ENCODE measurements at places on chromosomes 3 and 15.
A peak's percentile ranks its signal among the peaks of the same experiment; 100 is the strongest.

DNA sequence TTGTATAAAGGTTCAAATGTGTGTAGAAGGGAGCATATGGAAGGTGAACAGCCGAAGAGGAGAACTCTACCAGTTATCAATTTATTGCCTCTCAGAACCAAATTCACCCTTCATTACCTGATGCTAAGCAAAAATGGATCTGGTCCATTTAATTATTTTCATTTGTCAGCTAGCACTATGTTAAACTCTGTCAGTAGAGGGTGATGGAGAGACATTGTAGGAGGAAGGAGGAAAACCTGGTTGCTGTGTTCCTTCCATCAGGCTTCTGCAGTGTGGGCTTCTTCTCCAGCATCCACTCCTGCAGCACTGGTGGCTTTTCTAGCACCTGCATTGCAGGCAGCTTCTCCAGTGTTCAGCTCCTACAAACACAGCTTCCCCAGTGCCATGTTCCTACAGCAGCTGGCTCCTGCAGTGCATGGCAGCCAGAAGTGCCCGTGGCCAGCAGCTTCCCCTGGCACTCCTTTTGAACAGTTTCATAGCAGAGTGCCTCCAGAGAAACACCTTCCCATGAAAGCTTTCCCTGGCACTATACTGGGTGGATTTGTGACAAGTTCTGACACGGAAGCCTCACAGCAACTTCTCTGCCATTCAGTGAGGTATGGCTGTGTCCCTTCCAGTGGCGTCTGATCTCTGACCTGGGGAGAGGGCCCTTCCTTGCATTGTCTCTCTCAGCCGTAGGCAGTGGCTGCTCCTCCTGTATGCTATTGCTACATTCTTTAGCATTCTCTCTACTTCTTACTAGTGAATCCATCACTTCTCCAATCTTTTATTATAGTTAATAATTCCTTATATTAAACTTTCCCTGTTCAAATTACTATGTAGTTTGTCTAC lies 14.6 kb upstream of the IL17RD start:
- DNase-seq = peak; percentile 47

DNA sequence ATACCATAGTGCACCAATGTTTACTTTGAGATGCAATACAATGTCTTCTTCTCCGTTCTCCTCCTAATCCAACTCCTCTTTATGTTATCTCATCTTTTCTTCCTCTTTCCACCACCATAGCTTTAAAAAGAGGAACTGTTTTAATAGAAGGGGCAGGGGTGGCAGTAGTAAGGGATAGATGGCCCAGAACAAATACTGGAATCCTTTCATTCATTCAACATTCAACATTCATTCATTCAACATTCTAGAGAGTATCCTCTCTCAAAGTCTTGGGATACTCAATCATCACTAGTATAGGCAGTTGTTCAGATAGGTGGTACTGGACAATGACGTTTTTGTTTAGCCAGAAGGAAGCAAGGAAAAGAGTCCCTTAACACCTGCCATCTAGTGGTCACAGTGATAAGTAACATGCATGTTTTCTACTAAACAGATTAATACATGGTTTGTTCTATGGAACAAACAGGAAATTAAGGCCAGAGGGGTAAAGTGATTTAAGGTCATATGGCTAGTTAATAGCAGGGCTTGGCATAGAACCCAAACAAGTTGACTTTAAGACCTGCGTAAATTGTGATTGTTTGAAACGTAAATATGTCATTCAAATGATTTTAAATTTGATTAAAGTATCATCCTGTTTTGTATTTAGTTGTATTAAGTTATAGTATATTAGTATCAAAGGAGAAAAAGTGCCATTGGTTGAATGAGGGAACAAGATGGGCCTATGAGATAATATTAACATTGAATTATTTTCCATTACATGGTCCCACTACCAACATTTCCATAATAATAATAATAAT lies 26.9 kb upstream of the EHHADH start:
- peak; percentile 82 for DNase-seq

DNA sequence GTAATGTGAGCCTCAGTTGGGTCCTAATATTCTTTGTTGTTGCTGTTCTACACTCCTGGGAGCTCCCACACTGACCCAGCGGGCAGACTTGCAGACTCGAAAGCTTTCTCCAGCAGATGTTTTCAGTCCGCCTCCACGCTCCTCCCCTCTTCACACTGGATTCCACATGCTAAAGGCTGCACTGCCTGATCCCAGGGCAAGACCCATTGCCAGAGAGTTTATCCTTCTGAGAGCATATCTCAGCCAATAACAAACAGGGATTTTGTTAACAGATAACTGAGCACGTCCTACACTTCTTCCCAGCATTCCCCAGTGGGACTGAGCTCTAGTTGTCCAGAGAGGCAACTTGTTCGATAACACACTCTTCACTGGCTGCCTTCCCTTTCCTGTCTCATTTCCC lies 8.0 kb upstream of the COL6A6 start:
- DNase-seq = no peak

- DNase-seq = no peak
Measured at GRCh38 chr15:30953731-30954378, 37.6 kb downstream of the MTMR10 start.

- DNase-seq = no peak
Measured at GRCh38 chr3:171404376-171404967, 55.7 kb downstream of the TNIK start.

DNA sequence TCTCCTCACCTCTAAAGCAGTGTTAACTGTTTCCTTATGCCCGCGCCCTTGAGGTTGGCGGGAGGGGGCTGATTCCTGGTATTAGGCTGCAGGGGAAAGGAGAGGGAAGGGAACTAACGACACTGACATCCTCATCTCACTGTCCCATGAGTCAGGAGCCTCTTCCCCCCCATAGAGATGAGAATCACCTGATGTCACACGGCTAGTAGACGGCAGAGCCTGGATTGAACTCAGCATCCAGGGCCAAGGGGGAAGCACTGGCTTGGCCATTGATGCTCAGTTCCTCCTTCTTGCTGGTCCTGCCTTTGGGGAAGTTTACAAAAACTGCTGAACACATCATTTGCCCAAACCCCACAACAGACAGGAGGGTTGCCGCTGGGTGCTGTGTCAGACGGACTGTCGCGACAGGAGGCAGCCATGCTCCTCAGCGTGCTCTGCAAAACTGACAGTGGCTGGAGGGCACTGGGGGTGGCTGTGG lies 38.5 kb downstream of the IDH2 start:
- no peak for DNase-seq

GRCh38 chr3:107076946-107077345 lies 300.3 kb upstream of the CCDC54 start:
- DNase-seq = no peak

DNA sequence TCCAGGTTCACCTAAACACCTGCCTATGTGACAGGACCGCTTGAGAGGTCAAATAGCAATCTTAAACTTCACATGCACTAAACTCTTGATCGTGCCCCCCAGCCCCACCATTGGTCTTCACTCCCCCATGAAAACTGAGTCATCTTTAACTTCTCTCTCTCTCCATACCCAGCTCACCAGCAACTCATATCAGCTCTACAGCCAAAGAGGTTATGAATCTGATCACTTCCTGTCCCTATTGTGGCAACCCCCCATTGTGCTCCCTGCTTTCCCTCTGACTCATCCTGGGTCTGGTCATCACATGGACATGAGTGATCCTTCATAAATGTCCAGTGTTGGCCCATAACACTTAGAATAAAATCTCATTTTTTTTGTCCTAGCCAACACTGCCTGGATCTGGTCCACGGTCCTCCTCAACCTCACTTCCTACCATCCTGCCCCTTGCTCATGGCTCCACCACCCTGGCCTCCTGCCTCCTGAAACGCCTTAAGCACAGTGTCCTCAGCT lies 103.4 kb upstream of the HACD2 start:
- no peak for DNase-seq

DNA sequence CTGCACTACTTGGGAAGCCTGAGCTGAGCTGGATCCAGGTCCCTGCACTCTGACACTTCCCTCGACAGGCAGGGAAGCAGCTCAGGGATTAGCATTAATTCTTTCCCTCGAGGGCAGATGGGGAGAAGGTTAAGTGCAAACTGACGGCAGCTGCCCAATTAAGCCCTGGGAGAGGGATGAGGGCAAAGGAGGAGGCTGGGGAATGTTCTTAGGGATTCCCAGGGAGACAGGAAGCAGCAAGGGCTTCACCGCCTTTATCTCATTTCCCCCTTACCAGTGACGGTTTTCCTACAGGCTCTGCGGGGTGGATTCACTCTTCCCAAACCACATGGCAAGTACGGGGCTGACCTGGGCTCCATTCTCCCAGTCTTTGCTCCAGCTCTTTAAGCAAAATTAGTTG lies 519.0 kb upstream of the PROK2 start:
- DNase-seq = no peak

- no peak for DNase-seq
Measured at GRCh38 chr3:4740397-4741105, 238.7 kb upstream of the BHLHE40 start.

DNA sequence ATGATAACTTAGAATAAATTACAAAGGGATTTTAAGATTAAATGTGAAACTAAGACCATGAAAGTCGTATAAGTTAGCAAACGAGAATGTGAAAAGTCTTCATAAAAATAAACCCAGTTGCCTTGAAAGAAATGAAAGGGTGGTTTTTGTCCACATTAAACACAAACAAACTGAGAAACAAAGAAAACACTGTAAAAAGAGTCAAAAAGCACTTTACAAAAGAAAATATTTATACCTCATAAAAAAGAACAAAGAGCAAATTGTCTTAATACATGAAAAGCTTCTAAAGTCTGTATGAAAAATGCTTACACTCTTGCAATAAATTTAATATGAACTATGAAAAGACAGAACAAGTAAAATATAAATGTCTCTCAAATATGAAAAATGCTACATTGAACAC lies 865.9 kb upstream of the CADM2 start:
- no peak for DNase-seq

DNA sequence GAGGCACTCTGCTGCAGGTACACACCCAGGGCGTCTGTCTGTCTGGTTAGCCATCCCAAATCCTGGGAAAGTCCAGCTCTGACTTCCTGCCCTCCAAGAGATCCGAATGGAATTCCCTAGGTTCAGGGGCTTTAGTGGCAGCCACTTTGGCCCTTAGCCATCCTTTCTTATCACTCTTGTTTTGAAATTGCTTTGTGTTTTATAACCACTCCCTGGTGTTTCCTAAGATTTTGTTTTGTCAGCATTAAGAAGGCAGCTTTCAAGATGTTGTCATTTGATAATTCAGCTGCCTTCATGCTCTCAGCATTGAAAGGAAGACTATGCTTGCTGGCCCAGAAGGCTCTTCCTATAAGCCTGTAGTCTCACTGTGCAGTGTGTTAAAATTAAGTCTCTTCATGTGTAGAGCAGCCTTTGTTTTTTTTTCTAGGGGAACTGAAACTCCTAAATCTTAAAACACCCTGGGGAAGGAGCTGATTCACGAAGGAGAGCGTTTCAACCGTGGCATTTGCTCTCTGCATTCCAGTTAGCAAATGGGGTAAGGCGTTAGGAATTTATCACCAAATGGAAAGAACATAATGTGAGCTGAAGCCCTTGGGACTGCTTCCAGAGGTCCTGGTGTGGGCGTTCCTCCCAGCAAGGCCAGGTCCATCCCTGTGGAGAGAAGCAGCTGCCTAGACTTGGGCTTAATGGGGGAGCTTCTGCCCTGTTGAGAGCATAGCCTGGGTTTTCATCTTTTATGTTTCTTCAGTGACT lies 14.2 kb upstream of the CLEC3B start:
- peak; percentile 67 for DNase-seq

DNA sequence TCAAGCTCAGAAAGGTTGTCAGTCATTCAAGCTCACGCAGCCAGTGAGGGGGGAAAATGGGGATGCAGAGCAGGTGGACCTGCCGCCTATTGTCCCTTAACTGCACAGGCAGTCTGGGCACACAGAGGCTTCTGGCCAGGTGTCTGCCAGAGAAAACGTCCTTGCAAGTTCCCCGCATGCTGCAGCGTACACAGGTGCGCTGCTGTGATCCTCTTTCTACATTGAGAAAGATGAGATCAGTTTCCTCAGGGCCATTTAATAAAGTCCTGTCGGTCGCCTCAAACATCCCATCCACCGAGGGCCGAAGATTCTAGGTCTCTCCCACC lies 445 bp upstream of the TSEN2 start:
- no peak for DNase-seq

- DNase-seq = no peak
Measured at GRCh38 chr3:10935028-10935427, 57.5 kb upstream of the SLC6A1 start.

DNA sequence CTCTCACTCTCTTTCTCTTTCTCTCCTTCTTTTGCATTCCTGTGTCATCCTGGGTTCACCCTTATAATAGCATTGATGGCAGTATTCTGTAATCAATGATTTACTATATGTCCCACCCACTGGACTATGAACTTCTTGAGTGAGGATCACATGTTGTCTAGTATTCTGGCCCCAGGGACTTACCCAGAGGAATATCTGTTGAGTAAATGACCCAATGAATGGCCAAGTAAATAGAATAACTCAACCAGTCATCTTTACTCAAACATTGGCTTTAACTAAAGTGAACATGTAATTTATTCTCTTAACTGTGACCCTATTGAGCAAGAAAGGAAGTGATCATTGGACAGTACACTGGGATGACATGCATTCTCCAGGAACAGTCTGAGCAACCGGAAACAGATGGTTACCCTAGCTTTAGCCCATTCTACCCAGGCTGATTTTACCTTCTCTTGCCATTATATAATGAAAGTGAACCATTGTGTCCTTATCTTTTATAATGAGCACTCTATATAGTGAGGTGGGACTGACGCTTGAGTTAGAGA lies 94.5 kb upstream of the SOX14 start:
- DNase-seq = no peak

- peak; percentile 94 for DNase-seq
Measured at GRCh38 chr15:42604894-42605744, 29.7 kb downstream of the STARD9 start.

DNA sequence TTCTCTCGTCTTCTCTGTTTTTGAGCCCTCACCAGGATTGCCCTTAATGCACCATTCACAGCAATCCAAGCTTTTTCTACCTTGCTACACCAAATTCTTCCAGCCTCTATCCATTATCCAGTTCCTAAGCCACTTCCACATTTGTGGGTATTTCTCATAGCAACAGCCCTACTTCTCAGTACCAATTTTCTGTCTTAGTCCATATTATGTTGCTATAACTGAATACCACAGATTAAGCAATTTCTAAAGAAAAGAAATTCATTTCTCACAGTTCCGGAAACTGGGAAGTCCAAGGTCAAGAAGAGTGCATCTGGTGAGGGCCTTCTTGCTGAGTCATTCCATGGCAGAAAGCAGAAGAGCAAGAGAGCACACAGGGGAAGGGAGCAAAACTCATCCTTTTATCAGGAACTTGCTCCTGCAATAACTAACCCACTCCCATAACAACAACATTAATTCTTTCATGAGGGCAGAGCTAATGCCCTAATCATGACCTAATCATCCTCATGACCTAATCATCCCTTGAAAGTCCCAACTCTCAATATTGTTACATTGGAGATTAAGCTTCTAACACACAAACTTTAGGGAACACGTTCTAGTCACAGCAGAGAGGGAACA lies 9.7 kb upstream of the EIF1B start:
- no peak for DNase-seq
